ENCODE measurements at places on chromosomes 7 and 10. TPM values are rescaled to one million over a fixed set of nuclear protein-coding genes. Genes with fewer than 3 reads are reported as not detected.

Gene C10orf53
- not detected for total RNA-seq

Gene PAPOLB
- under 0.01 TPM for total RNA-seq

Gene PVRIG
- not detected for total RNA-seq

Gene CHCHD1
- 16.2 TPM for total RNA-seq

Gene PLAU
- 60.1 TPM for total RNA-seq

Gene C10orf62
- not detected for total RNA-seq

All from fibroblast of lung (primary cell).